ENCODE measurements at places on chromosomes 2 and 18.

- DNase-seq = no peak
Measured at GRCh38 chr2:102951249-102951648, 189.4 kb downstream of the TMEM182 start.

GRCh38 chr2:64477979-64478378 lies 24.0 kb downstream of the LGALSL start:
- no peak for DNase-seq

DNA sequence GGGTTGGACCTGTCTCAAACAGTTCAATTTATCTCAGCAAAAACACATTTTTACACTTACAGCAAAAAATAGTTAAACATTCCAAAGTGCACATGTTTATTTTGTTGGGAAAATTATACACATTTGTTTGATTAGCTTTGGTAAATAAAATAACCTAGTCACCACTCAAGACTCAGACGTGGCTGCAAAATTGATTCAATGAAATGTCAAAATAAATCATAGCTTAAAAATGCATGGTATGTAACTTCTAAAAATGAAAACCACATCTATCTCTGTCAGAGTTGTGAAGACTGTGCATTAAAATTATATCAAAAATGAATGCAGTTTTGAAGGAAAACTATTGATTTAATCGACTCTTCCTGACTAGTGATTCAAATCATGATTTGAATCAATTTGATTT lies 56.7 kb downstream of the GALNT14 start:
- no peak for DNase-seq

- DNase-seq = no peak
Measured at GRCh38 chr2:76311728-76312127, 601.0 kb upstream of the GCFC2 start.

GRCh38 chr2:15905267-15905645 lies 35.1 kb upstream of the MYCN start:
- DNase-seq = no peak

- DNase-seq = no peak
Measured at GRCh38 chr2:120437604-120438000, 91.7 kb downstream of the INHBB start.

- DNase-seq = no peak
Measured at GRCh38 chr2:61690078-61690596, 152.0 kb upstream of the XPO1 start.

- no peak for DNase-seq
Measured at GRCh38 chr2:182316950-182317349, 109.9 kb downstream of the PDE1A start.

GRCh38 chr2:191730263-191730662 lies 52.3 kb downstream of the NABP1 start:
- no peak for DNase-seq

DNA sequence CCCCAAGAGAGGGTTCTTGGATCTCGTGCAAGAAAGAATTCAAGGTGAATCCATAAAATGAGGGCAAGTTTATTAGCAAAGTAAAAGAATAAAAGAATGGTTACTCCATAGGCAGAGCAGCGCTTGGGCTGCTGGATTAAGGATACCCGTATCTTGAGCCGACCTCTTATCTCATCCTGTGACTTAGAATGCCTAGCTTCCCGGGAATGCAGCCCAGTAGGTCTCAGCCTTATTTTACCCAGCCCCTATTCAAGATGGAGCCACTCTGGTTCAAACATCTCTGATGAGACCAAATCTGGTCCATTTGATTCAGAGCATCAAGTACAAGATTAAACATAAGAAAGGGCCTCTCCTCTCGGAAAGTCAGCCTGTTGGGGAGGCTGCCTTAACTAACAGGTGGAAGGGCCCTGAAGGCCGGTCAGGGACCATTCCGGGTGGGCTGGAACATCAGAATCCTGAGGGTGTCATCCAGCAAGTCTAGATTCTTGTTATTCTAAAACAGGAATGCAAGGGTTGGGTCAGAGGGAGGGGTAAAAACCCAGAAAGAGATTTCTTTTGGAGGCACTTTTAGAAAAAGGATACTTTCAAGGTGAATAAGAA lies 5.8 kb downstream of the PSD4 start:
- DNase-seq = no peak

DNA sequence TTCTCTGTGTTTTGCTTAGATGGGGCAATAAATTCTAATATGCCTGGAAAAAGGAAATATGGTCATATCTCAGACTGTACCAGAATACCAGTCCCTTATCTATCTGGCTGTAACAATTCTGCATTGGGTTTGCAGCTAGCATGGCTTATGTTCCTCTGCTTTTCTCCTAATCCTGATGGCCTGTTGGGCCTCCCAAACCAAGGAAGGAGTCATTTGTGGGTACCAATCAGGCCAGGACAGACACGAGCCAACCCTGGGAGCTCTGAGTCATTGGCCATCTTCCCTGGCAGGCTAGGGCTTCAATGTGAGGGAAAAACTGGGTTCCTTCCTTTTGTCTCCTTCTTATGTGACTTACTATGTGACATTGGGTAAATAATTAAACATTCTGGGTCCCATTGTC lies 12.0 kb downstream of the SMARCAL1 start:
- DNase-seq = no peak

- DNase-seq = peak; percentile 35
Measured at GRCh38 chr2:160493227-160494028, at the start of gene RBMS1. TSS of gene RBMS1 (minus strand) at chr2:160493807. CDS start at chr2:160493363, 444 bp downstream.

- DNase-seq = no peak
Measured at GRCh38 chr18:71223486-71223885, 934.6 kb downstream of the SOCS6 start.

- no peak for DNase-seq
Measured at GRCh38 chr2:73215254-73215653, 1.2 kb downstream of the SMYD5 start.

Measured in CD4-positive, alpha-beta T cell treated with Interferon gamma for 1 hour (primary cell).